ENCODE measurements at places on chromosomes 6 and 20. TPM values are rescaled to one million over a fixed set of nuclear protein-coding genes. Genes with fewer than 3 reads are reported as not detected.

The ADAM33 gene
- total RNA-seq: not detected

The OLIG3 gene
- not detected for total RNA-seq

The C20orf144 gene
- 0.07 TPM for total RNA-seq

The CFB gene
- 1.3 TPM for total RNA-seq

The HDGFL1 gene
- not detected for total RNA-seq

The PTPRK gene
- 108 TPM for total RNA-seq

Measured in thoracic aorta endothelial cell (primary cell).